ENCODE measurements at places on chromosomes 11 and 22. TPM values are rescaled to one million over a fixed set of nuclear protein-coding genes. Genes with fewer than 3 reads are reported as not detected.

DNA sequence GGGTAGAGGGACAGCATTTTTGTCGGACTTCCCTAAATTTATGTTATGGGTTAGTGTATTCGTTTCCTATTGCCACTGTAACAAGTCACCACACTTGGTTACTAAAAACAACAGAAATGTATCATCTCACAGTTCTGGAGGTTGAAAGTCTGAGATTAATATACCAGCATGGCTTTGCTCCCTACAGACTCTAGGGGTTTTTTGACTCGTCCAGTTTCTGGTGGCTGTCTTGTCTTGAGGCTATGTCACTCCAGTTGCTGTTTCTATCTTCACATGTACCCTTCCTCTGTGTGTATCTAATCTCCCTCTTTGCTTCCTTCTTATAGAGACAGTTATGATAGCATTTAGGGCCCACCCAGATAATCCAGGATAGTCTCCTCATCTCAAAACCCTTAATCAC lies 9.1 kb upstream of the CCDC179 start:
- no peak overlapping the region for H3K4me3 ChIP-seq
- DNase-seq = no peak
- no peaks in the 10 kb centered on the region for H3K27me3 ChIP-seq
- no peaks in the 10 kb centered on the region for H3K36me3 ChIP-seq

DNA sequence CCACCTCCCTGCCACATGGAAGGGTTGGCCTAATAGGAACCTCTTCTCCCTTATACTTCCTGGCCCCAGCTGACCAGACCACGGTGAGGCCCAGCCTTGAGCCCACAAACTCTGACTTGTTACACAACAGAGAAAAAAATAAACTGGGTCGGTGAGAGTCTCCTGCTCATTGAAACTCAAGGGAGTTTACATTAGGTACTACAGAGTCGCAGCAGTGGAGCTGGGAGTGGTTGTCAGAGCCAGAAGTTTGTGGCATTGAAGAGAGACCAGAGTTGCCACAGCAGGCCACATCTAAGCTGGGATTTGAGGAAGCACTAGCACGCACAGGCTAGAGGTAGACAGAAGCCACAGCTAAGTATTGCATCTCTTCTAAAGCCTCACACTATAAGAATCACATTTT lies 296.2 kb downstream of the DDX10 start:
- H3K4me1 ChIP-seq = peaks cover 16% of the 10 kb centered on the region
- no peak overlapping the region for H3K4me3 ChIP-seq
- DNase-seq = no peak
- H3K36me3 ChIP-seq = no peaks in the 10 kb centered on the region
- no peaks in the 10 kb centered on the region for H3K27me3 ChIP-seq
- H3K27ac ChIP-seq = no peak overlapping the region

- peak; percentile 37 for DNase-seq
- H3K4me1 ChIP-seq = peaks cover 75% of the 10 kb centered on the region
- peak overlapping the region; percentile 59 for H3K27ac ChIP-seq
These were observed 37.6 kb downstream of the TRMU start for GRCh38 chr22:46373159-46373558.

DNA sequence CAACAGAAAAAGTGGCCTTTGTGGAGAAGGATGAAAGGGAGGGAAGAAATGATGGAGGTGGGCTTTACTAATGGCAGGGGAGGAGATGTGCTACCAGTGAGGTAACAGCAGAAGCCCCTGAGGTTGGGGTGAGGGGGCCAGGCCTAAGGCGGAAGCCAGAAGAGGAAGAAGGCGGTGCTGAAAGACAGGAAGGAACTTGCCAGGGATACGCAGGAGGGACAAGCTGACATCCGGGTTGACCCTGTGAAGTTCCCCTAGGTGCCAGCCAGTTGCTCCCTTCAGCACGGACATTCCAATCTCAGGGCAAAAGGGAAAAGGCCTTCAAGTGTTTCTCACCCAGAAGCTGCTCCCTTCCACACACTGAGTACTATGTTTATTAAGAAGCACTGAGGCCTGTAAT lies 2.3 kb upstream of the TIRAP start:
- H3K4me3 ChIP-seq = no peak overlapping the region
- peaks cover 7% of the 10 kb centered on the region for H3K36me3 ChIP-seq
- H3K27me3 ChIP-seq = no peaks in the 10 kb centered on the region
- no peak overlapping the region for H3K27ac ChIP-seq
- no peak for DNase-seq

OR51B4 gene
- not detected for total RNA-seq

GDPD4 gene
- total RNA-seq = not detected

UFD1 gene
- 101 TPM for total RNA-seq
